ENCODE measurements at places on chromosomes 1 and 21.

GRCh38 chr1:118113261-118113660 is 71.8 kb downstream of the SPAG17 start:
- no peak for DNase-seq

GRCh38 chr1:183634429-183635065 is 1.0 kb downstream of the ARPC5 start:
- DNase-seq: peak; percentile 19

DNA sequence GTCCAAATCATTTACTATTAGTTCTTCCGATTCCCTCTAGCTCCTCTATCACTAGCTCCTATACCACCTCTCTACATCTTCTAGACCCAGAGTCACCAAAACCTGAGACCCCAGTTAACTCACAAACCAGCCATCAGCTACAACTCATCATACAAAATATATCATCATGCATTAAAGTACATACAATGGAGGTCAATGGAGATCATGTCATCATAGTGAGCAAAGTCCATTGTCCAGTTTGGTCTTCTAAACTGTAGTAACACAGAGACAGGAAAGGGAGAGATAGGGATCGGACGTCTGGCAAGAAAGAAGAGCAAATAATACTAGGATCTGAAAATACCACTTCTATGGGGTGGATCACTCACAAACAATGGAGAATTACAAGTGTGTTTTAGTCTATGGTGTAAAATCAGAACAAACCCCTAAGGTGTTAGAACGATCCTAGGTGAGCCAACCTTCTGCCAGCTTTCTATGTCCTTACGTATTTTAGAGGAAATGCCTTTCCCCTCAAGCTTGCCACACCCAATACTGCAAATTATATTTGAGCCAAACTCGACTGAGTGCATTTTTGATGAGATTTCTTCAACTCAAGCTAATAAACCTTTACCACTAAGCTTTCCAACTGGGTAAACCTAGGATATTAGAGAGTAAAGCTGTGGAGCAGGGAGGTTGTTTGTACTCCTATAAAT is 3.9 kb downstream of the ADIPOR1 start:
- DNase-seq: no peak

- no peak for DNase-seq
Observed at GRCh38 chr1:39500862-39501389, 9.5 kb downstream of the BMP8A start.

DNA sequence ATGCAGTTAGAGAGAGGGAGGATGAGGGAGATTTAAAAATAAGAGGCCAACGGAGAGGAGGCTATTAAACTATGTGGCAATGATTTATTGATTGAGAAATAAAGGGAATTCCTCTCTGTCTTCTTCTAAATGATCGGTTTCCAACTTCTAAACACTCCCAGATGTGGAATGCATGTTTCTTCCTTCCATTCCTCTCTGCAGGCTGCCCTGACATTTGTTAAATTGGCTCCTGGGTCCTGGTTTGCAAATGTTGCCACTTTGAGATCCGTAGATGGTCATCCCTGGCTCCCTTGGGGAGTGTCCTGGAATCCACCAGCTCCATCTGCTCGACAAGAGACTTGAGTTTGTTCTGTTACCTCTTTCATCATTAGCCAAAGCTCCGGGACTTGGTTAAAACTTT is 10.3 kb upstream of the C1orf198 start:
- DNase-seq: no peak

- no peak for DNase-seq
Observed at GRCh38 chr1:183901748-183902330, 96.9 kb downstream of the RGL1 start.

DNA sequence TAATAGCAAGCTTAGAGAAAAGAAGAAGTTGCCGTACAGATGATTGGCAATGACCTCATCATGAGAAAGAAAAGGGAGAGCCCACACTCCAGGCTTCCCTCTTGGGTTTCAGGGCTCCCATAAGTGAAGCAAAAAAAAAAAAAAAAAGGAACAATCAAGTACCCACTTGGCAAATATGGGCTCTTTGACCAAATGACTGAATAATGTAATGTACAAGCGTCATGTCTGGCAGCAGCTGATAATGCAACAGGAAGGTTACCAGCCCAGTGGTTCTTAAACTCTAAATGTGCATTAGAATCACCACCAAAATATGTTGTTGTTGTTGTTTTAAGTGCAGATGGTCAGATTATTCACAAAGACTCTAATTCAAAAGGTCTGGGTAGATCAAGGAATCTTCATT is 13.5 kb downstream of the TNFSF4 start:
- DNase-seq: no peak

- DNase-seq: no peak
Observed at GRCh38 chr1:176795929-176796328, 333.0 kb downstream of the PAPPA2 start.

GRCh38 chr1:101438359-101438758 is 201.5 kb downstream of the S1PR1 start:
- no peak for DNase-seq

- no peak for DNase-seq
Observed at GRCh38 chr1:150661156-150661555, 31.7 kb upstream of the ENSA start.

DNA sequence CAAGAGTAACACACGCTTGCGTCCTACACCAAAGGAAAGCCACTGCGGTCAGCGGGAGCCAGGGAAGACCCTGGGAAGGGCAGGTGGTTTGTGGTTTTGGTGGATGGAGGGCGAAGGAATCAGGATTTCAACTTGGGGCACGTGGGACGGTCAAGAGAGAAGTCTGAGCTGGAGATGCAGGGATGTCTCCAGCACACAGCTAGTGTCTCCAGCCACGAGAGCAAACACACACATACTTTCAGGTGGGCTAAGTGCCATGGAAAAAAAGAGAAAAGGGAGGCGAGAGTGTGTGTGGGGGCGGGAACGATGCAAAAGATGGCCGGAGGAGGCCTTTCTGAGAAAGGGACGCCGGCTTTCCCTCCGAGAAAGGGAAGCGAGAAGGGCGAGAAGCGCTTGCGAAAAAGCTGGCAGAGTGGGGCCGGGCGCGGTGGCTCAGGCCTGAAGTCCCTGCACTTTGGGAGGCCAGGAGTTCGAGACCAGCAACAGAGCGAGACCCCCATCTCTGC is 1.4 kb upstream of the SRRM1 start:
- peak; percentile 55 for DNase-seq

GRCh38 chr1:32272557-32273390 is 19.1 kb upstream of the HDAC1 start:
- no peak for DNase-seq

DNA sequence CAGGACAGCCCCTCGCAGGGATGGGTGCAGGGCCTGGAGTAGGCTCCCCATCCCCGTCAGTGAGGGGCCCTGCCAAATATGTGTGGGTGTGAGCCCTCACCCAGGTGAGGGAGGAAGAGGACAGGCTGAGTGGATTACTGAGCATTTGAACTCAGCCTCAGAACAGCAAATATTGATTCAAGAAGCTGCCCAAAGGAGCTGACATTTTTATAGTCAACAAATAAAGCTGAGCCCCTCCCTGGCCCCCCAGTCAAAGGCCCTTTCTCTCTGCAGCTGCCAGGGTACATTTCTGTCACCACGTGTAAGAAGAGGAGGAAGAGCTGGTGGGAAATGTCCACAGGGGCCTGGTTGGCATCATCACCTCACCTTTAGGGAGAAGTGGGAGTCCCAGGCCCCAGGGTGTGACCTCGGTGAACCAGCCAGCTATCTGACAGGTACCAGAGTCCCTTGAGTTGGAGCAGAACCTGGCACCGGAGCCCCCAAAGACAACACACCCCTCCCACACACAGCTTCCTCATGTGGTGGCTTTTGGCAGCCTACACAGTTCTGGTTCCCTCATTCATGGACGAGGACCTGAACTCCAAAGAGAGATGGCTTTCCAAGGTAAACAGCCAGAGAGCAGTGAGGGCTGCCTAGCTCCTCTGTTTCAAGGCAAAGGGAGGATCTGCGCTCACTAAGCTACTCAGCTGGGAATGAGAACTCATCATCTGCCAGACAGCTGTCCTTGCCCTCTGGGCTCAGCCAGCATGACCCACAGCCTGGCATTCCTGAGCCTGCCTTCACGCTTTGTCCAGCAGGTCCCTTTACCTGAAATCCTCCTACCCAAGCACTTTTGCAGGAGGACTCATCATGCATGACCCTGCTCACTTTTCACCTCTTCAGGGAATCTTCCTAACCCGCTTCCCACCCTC is 43.0 kb upstream of the TENT5C start:
- no peak for DNase-seq

GRCh38 chr1:117070124-117070523 is 10.0 kb downstream of the TTF2 start:
- DNase-seq: no peak

- no peak for DNase-seq
Observed at GRCh38 chr1:227357171-227357926, 39.1 kb upstream of the CDC42BPA start.

GRCh38 chr1:242651817-242652216 is 127.3 kb upstream of the PLD5 start:
- DNase-seq: no peak

DNA sequence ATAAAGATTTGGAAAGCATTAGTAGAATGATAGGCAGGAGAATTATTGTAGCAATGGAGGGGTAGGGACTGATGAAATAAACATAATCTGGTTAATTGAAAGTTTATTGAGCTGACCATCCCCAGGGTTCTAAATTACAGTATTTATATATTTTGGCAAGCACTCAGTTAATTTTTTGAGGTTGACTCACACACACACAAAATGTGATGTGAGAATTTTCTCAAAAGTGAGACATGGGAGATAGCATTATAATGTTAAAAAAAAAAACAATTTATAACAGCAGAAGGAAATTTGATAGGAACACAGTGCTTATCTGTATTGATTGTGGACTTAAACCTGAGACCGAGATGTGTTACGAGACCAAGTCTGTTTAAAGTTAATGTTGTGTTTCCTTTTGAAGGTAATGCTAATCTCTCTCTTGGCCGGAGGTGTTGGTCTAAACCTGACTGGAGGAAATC is 24.6 kb downstream of the TRIM45 start:
- DNase-seq: no peak

DNA sequence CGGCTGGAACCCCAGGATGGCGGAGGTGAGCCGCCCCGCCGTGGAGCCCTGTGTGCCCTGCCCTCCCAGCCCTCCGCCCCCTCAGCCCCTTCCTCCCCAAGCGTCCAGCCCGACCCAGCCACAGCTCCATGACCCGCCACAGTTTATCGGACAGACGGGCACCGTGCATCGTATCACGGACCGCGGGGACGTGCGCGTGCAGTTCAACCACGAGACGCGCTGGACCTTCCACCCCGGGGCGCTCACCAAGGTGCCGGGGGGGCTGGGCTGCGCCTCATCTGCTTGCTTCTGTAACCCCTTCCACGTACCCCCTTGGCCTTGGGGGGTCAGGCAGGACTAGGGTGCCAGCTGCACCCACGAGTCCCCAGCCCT is 6.6 kb upstream of the MMP23B start:
- no peak for DNase-seq

DNA sequence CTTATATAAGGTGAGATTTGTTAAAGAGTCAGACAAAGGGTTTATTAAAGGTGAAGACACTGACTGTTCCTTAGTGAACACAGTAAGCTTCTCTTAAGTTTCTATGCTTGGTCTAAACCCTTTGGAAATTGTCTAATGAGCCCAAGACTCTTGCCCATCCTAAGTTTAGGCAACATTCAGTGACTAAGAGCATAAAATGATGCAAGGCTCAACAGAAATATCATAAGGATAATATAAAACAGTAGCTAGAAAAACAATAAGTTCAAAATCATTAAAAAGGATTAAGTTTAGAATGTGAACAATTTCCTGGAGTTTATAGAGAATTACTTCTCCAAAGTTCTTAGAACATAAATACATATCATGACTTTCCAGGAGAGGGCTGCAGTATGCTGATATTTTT is 108.9 kb upstream of the PDC start:
- no peak for DNase-seq

GRCh38 chr1:13818926-13819325 is 118.9 kb downstream of the PRDM2 start:
- no peak for DNase-seq

DNA sequence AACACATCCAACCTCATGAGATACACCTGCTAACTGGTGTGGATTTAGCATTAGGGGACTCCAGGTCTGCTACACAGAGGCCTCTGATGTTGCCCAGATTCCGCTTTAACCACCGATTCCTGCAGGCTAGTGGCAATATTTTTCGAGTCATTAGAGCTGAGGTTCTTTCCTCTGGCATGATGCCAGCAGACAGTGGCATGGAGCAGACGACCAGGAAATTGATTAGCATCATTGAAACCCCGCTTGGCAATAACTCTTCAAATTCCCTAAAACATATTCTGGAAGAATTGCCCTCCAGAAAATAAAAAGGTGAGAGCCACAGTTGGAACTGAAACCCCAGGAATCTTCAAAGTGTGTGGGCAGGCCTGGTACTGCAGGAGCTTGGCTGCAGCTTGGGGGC is 28.4 kb upstream of the ETV3 start:
- DNase-seq: no peak

GRCh38 chr1:193221651-193222050 is 35.2 kb upstream of the B3GALT2 start:
- DNase-seq: no peak

DNA sequence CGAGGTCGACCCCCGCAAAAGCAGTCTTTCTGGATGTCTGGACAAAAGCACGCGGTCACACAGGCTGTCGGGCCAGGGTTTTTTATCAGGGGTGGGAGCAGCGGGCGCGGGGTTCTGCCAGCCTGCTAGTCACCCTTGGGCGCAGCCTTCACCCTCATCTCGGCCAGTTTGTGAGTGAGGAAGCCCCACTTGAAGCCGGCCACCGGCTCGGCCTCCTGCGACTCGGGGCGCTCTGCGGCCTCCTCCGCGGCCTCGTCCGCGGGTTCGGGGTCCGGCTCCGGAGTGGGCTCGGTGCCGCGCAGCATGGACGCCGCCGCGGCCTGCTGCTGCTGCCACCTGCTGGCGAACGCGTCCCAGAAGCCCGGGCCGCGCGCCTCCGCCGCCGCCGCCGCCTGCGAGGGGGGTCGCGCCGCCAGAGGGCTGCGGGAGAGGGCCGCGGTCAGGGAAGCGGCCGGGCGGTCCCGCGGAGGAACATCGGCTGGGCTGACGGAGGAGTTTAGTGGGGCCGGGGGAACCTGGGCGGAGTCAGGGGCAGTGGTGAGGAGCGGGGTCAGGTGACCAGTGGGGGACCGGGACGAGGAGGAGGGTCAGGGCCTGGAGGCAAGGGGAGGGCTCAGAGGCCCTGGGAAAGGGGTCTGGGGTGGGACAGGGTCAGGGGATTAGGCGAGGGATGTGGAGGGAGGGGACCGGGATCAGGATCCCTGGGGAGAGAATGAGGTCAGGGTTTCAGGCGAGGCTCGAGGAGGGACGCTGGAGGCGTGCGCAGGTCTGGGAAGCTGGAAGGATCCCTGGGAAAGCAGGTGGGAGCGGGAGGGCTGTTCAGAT is 4.5 kb downstream of the C1orf232 start:
- DNase-seq: peak; percentile 41

GRCh38 chr1:196650403-196650802 is 1.4 kb upstream of the CFH start:
- DNase-seq: no peak

DNA sequence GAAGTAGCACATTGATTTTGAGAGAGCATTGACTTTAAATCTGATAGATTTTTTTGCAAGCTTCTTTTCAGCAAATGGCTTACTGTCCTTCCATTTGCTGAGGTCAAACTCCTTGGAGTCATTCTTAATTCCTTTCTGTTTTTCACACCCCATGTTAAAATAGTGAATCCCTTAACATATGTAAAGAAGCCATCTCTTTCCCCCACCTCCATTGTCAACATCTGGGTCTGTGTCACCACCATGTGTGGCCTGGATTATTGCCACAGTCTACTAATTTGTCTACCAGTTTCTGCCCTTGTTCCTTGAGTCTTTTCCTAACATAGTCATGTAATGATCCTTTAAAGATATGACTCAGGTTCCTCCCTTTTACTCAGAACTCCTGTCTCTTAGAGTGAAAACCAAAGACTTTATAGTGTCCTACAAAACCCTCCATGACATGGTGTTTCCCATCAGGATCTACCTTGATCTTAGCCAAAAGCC is 104.7 kb downstream of the ST6GALNAC3 start:
- no peak for DNase-seq

Measured in CD8-positive, alpha-beta memory T cell (primary cell).